ENCODE measurements at places on chromosomes 16 and 17.

GRCh38 chr16:3256146-3256865 lies at the start of gene MEFV:
Gene MEFV, minus strand, starts transcription at chr16:3256633. Its CDS starts 46 bp downstream, at chr16:3256587.
- DNase-seq, result no peak

DNA sequence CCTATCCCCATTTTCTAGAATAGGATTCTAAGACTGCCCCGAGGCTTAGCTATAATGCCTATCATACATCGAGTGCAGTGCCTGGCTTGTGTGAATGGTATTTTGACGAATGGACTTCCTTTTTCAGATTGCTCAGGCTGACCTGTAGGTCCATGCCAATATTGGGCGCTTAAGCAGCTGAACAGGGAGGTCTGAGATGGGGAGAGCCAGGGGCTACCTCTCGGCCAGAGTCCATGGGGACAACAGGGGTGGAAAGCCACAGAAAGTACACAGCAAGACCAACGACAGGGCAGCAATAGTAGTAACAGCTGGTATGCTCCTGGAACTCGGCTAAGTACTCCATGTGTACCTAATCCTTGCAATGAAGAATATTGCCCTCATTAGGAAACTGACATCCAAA lies 91.7 kb upstream of the WSCD1 start:
- DNase-seq, result no peak

GRCh38 chr17:34252095-34252443 lies 3.0 kb upstream of the CCL2 start:
- DNase-seq, result no peak

DNA sequence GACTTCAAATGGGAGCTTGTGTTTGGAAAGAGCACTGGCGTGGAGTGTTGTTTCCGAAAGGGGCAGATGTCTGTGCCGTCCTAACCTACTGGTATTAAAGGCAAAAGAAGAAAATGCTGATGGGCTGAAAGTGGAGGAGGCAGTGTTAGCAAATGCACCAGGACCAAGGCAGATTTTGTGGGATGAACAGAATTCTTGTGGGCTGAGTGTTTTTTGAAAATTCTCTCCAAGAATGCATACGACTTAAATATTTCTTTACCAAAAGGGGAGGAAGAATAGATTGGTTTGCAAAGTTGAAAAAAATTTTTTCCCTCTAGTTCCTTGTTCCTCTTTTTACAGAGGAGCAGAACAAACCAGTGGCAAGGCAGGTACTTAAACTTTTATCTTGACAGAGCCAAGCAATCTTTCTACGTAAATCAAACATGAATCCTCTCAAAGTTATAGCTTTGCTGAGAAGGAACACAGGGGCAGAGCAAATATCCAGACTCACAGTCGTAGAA lies 16.8 kb downstream of the MARCHF10 start:
- DNase-seq, result no peak

DNA sequence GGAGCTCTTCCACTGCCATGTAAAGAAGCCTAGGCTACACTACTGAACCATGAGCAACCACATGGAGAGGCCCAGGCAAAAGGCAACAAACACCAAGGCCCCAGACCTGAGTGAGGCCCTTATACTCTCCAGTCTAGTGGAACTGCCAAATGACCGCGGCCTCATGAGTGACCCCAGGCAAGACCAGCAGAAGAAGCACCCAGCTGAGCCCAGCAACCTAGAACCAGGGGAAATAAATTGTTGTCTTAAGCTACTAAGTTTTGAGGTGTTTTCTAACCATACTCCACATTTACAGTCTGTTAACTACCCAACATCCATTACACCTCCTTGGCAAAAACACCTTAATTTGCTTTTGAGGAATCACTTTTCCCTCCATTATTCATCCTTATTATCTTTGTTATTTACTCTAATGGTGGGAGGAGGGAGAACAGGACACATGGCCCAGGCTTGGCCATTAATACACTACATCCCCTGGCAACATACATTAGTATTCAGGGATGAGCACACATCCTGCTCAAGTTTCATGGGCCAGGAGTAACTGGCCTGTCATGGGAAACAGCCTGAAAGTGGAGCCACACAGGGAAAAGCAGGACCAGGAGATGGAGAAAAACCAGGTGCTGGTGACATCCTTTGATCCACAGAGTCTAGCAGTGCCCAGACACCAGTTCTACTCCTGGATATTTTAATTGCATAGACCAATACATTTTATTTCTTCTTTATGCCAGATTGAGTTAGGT lies 26.2 kb downstream of the SLC39A11 start:
- no peak for DNase-seq

- DNase-seq, result no peak
These were observed 156.0 kb upstream of the MAF start for GRCh38 chr16:79756571-79756970.

GRCh38 chr16:87576171-87576570 lies 26.1 kb upstream of the JPH3 start:
- no peak for DNase-seq

- no peak for DNase-seq
These were observed 76.2 kb downstream of the RBFOX1 start for GRCh38 chr16:7408700-7409365.

DNA sequence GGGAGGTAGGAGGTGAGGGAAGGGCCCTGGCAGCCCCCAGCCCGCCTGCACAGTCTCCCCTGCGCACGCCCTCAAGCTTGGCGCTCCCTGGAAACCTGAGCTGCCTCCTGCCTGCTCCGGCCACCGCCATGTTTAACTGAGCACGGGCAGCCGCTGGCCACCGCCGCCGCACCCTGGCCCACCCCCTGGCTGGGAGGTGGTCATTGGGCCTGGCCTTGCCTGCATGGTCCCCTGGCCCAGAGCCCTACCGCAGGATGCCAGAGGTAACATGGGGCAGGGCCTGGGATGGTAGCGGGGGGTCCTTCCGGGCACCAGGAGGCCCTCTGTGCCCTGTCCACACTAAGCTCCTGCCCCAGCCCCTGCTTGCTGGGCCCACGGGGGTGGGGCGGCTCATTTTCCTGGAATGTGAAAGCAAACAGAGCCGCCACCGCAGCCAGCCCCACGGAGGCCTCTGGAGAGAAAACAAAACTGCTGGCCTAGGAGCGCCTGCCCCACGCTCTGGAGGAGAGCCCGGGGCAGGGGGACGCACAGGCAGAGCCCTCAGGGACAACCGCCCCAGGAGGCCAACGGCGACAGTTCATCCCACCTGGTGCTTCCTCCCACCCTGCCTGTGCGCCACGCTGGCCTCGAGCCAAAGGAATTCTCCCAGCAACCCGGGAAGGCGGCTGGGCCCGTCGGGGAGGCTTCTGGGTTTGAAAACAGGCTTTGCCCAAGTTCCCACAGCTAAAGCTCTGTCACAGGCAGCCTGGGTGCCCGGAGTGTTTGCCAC lies 8.9 kb downstream of the NHERF2 start:
- DNase-seq, result no peak
